ENCODE measurements at places on chromosomes 6 and 20. TPM values are rescaled to one million over a fixed set of nuclear protein-coding genes. Genes with fewer than 3 reads are reported as not detected.

Gene BANF2
- total RNA-seq: not detected

Gene SIRPD
- total RNA-seq: not detected

Gene TRIM38
- 7.2 TPM for total RNA-seq

Gene ADGRB3
- total RNA-seq: 2.3 TPM

Gene IRF4
- 1.0 TPM for total RNA-seq

Gene BTN3A1
- 12.6 TPM for total RNA-seq

Gene GOPC
- 22.4 TPM for total RNA-seq

Gene LAMA2
- total RNA-seq: 1.0 TPM

Gene PNLDC1
- total RNA-seq: not detected
